ENCODE measurements at places on chromosomes 2 and 18.

DNA sequence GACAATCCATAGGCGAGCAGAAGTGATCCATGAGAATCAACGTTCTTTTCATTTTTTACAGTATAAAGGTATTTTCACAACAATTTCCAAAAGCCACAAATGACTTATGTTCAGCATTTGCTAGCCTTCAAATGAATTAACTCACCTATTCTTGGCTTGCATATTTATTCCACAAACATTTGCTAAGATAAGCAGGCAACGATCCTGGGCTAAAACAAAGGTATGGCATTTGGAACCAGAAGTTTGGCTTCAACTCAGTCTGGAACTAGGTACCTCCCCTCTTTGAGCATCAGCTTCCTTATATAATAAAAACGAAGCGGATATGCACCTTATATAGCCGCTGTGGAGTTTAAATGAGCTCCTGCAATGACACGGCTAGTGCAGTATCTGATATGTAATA is 20.5 kb downstream of the CYRIA start:
- no peak for DNase-seq

DNA sequence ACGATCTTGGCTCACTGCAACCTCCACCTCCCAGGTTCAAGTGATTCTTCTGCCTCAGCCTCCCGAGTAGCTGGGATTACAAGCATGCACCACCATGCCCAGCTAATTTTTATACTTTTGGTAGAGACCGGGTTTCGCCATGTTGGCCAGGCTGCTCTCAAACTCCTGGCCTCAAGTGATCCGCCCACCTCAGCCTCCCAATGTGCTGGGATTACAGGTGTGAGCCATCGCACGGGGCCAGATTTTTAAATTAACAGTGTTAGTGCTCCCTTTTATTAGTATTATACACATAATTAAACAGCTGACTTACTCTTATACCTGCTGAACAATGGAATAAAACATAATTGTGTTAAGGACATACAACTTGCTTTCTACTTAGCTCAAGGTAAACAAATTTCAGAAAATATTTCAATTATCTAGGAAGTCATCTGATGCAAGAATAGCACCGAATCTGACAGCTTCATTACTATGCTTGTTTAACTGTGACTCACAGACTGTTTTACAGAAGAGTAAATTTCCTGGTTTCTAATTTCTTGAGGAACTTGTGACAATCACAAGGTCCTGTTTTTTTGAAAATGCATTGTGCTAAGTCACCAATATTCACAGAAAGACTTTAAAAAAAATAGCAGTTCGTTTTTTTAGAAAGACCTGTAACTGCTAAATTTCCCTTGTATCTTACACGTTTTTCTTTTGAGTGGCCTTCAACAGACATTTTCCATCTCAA is 51.2 kb downstream of the SPIRE1 start:
- DNase-seq = no peak

DNA sequence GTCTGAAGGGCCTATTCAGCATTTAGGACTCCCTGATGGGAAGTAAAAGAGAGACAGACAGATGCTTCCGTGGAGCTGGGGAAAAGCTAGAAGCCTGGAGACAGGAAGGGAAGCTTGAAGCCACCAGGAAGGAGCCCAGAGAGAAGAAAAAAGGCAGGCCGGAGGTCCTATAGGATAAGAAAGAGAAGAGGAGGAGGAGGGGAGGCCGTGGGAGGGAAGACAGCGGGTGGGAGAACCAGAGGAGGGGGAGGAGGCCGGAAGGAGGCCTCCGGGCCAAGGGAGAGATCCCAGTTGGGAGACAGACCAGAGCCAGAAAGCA is 107.1 kb upstream of the PKDCC start:
- no peak for DNase-seq

GRCh38 chr2:151668737-151669136 is 65.5 kb downstream of the NEB start:
- DNase-seq = no peak

GRCh38 chr2:144011098-144011497 is 508.8 kb downstream of the ZEB2 start:
- no peak for DNase-seq

DNA sequence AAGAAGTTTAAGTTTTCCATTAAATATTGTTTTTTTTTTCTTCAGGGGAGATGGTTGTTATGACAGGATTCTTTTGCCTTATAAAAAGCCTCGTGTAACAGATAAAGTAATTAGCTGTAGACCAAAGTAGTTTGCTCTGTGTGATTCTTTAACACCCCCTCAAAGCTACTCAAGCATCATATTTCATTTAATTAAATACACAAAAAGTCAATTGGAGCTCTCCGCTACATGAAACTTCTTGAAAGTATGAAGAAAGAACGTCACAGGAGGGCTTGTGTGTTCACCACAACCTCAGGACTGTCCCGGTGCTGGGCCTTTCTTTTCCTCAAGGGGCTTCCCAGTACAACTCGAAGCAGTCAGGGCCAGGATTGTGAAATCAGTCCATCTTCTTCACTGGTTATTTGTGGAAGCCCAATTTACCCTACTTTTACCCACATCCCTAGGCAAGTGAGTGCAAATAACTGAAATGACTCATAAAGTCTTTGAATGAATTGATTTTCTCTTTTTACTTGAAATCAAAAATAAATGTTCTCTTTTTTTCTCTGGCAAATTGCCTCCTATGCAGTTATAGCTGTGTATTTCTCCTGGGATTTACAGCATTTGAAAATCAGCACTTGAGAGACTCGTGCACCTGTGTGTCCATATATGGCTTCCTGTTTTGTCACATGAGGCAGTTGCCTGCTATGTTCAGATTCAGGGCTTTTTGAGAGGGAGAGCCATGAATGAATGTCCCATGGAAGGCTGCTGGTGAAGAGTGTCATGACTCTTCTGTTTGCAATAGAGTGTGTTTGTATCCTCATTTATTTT is 48.6 kb downstream of the LINC00305 start:
- no peak for DNase-seq

GRCh38 chr2:9445089-9445488 is 21.6 kb downstream of the CPSF3 start:
- no peak for DNase-seq

- no peak for DNase-seq
Measured at GRCh38 chr2:144776766-144777165, 256.8 kb upstream of the ZEB2 start.
